IPS-NIHi11 (cell line): ENCODE measurements at places on chromosomes 1 and 21.

DNA sequence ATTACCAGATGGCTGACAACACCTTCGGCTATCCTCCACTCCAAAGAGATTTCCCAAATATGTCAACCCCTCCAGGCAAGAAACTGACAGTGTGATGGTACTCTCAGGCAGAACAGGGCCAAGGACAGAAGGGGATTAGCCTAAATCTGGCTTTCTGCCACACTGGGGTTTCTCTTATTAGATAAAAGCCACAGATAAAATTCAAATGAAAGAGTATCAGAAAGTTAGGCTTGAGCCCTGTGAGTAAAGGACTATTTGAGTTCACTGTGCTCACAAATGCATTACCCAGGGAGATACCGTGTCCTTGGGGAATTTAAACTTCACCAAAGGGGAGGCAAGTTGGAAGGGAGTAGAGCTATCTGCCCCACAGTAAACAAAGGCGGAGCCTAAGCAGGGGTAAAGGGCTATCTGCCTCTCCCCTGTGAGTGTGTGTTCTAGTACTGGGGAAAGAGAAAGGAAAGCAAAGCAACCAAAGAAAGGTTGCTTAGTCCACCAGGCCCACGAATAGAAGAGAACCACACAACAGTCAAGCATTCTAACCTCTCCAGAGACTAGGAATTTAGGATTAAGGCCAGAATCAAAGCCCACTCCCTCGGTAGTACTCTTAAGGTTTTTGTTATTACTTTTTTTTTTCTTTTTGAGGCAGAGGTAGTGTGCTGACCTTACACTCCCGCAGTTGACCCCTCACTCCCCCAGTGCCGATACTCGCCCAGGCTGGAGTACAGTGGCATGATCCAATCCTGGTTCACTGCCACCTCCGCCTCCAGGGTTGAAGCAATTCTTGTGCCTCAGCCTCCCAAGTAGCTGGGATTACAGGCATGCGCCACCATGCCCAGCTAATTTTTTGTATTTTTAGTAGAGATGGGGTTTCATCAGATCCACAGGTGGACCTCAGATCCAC is 12.7 kb downstream of the TPM3 start:
- DNase-seq = no peak

GRCh38 chr1:97911266-97912215 is 9.3 kb downstream of the DPYD start:
- DNase-seq = no peak

DNA sequence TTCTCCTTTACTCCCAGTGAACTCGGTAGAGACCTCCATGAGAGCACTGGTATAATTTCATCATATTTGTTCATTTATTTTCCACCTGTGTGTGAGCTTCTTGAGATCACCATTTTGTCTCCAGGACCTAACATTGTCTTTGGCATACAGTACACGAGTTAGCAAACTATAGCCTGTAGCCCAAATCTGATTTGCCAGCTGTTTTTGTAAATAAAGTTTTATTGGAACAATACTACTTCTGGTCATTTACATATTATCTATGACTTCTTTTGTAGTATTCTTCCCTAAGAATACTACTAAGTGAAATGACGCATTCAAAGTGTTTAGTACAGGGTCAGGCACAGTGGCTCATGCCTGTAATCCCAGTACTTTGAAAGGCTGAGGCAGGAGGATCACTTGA is 449.5 kb downstream of the PLPP3 start:
- DNase-seq = no peak

DNA sequence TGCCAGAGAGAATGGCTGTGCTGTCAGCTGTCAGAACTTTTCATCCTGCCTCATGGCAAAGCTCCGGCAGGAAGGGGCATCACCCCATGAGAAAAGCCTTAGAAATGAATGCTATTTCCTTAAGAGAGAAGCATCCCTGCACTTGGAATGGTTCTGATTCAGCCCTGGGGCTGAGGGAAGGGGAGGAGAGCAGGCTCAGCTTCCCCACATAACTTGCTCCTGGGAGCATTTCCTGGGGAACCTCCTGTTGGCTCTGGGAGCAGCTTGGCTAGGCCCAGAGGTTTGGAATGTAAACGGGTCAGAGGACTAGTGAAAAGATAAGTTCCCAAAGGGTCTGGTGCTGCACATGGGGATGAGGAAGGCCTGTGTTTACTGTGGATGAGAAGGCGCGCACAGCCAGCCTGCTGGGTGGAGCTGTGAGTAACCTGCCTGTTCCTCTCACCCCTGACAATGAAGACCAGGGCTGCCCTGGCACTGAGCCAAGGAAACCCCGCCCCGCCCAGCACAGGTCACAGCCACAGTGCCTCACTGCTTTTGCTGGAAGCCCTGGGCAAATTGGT is 5.0 kb downstream of the PRELP start:
- peak; percentile 75 for DNase-seq

- no peak for DNase-seq
Observed at GRCh38 chr21:15190412-15190811, 125.6 kb upstream of the NRIP1 start.

DNA sequence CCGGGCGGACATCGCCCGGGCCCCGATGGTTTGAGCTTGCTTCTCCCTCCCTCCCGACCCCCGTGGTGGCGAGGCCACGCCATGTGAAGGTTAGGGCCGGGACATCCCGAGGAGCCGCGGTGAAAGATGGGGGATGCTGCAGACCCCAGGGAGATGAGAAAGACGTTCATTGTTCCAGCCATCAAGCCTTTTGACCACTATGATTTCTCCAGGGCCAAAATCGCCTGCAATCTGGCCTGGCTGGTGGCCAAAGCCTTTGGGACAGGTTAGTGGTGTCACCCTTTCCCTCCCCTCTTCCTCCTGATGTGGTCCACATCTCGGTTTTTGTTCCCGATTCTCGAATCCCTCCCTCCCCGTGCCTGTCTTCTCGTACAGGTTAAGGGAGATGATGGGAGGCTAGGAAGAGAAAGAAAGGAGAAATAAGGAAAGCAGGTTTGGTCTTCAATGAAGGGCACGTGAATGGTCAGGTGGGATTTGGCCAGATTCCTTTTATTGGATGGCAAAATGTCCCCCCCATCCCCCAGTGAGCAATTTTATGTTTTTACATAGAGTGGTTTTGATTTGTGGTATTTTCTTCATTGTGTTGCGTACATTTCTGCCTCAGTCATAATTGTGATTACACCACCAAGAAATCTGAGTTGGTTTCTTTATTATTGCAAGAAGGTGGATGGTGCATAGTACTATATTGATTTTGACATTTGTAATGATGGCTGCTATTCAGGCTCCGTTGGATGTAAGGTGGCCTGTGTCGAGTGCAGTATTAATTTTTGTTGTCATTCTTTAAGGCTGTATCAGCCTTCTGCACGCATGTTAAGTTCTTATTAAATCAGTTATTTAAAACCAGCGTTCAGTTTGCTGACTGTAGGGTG is 1.2 kb downstream of the CAMSAP2 start:
- peak; percentile 18 for DNase-seq

DNA sequence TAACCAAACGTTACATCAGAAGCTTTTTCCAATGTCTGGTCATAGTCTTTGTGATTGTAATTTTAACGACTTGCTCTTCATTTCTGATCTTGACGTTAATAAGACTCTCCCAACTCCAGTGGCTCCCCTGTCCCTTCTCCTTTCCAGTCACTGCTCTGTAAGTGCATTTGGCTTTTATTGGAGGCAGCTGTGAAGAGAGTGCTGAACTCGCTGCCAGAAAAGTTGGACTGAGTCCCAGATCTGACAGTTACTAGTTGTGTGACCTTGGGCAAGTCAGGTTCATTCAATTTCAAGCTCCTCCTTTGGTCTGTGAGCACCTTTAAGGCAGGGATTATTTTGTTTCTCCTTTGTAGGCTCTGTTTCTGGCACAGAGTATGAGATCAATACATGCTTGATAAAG is 109.6 kb upstream of the TSPAN2 start:
- DNase-seq = no peak

GRCh38 chr1:113396585-113396984 is 6.3 kb downstream of the MAGI3 start:
- DNase-seq = no peak

DNA sequence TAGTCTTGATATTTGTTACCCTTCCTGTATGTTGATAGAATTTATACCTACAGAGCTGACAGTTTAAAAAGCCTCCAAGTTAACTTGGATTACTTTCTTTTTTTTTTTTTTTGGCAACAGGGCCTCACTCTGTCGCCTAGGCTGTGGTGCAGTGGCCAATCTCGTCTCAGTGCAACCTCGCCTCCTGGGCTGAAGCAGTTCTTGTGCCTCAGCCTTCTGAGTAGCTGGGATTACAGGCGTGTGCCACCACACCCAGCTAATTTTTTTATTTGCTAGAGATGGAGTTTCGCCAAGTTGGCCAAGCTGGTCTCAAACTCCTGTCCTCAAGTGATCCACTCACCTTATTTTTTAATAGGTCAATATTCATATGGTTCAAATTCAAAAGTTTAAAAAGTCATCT is 32.7 kb downstream of the WDTC1 start:
- no peak for DNase-seq

DNA sequence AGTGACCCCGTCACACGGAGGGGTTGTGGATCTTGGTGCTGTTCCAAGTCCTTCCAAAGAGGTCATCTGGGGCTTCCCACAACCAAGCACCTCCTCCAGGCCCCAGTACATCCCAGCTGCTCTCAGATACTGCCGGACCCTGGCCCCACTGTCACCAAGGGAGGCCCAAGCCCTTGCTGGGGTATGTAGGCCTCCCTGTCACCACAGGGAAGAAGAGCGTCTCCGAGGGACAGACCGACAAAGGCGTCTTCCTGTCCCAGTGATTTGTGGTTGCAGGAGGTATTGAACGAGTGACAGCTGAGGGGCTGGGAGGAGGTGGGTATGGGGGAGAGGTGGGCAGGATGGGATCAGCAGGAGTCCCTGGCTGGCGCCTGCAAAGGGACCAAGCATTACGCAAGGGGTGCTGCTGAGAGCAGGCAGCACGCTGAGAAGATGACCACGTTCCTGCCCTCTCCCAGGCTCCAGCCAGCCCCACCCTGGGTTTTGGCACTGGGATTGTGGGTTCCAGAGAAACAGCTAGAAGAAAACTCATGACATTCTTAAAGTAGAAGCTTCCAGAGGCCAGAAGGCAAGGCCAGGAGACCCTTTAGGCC is 29.7 kb downstream of the LRP8 start:
- no peak for DNase-seq

- no peak for DNase-seq
Observed at GRCh38 chr1:184469396-184469795, 82.6 kb downstream of the C1orf21 start.

- no peak for DNase-seq
Observed at GRCh38 chr1:76955652-76956051, 88.4 kb downstream of the ST6GALNAC5 start.

GRCh38 chr1:111197598-111198284 is 2.7 kb downstream of the DENND2D start:
- DNase-seq = peak; percentile 52

GRCh38 chr1:7375781-7376660 is 395.1 kb upstream of the VAMP3 start:
- DNase-seq = no peak

- DNase-seq = peak; percentile 86
Observed at GRCh38 chr1:16960560-16961296, 19.7 kb downstream of the MFAP2 start.

DNA sequence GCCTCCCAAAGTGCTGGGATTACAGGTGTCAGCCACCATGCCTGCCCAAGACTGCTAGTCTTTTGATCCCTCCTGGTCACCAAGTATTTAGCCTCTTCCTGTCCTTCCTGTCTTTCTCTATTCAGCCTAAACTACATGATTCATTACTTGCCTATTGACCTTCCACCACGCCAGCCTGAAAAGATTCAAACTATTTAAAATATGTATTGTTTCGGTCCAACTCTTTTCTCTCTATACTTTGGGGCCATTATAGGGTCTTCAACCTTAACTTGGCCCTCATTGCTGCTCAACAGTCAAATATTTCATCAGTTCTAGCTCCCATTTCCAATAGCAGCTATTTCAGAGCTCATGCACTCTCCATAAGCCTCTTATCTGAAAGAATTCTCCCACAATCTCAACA is 153.0 kb downstream of the TNFSF18 start:
- DNase-seq = no peak

GRCh38 chr1:228494970-228495853 is 8.0 kb downstream of the RNF187 start:
- DNase-seq = no peak

- DNase-seq = no peak
Observed at GRCh38 chr21:29938776-29939103, 1.1 kb downstream of the GRIK1 start.

GRCh38 chr1:16026723-16027484 is 5.1 kb downstream of the CLCNKA start:
- peak; percentile 88 for DNase-seq

- DNase-seq = no peak
Observed at GRCh38 chr1:222757646-222758268, 20.8 kb downstream of the FAM177B start.

DNA sequence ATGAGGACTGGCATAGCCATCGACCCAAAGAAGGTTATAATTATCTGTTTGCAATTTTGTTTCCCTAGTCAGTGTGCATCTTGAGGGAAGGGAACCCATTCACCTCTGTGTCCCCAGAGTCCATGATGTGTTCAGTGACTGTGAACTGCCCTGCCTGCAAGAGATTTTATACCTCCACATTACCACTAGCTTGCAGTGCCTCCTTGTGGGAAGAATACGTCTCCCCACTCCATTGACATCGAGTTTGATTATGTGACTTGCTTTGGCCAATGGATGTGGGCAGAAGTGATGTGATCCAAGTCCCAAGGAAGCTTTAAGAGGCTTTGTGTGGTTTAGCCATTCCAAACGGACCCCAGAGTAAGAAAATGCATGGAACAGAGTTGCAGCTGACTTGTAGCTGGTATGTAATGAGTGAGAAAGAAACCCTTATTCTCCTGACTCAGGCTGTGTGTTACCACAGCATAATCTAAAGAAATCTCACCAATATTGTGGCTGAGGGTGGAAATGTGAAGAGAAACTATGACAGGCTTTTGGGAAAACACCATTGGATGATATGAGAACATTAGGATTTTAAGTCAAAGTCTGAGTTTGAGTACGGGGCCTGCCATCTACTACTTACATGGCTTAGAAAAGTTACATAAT is 47.8 kb upstream of the NRDC start:
- peak; percentile 34 for DNase-seq

GRCh38 chr1:91672601-91673161 is 172.0 kb downstream of the CDC7 start:
- DNase-seq = no peak

DNA sequence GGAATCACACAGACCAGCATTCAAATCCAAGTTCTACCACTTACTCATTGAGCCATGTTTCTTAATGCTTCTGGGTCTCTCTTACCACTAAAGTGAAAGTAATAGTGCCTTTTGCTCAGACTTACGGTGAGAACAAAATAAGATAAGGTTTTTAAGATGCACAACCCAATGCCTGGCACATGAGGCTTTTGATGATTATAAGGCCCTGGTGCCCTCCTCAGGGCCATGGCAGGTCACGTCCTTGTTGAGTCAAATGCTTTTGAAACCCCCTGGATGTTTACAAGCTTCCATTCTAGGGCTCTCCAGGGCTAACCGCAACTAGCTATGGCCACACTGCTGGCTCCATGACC is 76.0 kb downstream of the TENT5C start:
- DNase-seq = no peak

- DNase-seq = no peak
Observed at GRCh38 chr21:38917043-38917774, 111.5 kb downstream of the ETS2 start.

- DNase-seq = peak; percentile 62
Observed at GRCh38 chr1:47507881-47508701, 70.2 kb downstream of the FOXD2 start.

GRCh38 chr1:228342627-228343190 is 63.9 kb downstream of the TRIM11 start:
- DNase-seq = no peak

- no peak for DNase-seq
Observed at GRCh38 chr1:219419065-219419464, 193.8 kb downstream of the ZC3H11B start.

- DNase-seq = no peak
Observed at GRCh38 chr1:117188816-117189437, 21.8 kb downstream of the VTCN1 start.

GRCh38 chr1:165143437-165144065 is 213.0 kb downstream of the LMX1A start:
- DNase-seq = peak; percentile 48
